ENCODE measurements at places on chromosomes 1 and 21.
A peak's percentile ranks its signal among the peaks of the same experiment; 100 is the strongest.

DNA sequence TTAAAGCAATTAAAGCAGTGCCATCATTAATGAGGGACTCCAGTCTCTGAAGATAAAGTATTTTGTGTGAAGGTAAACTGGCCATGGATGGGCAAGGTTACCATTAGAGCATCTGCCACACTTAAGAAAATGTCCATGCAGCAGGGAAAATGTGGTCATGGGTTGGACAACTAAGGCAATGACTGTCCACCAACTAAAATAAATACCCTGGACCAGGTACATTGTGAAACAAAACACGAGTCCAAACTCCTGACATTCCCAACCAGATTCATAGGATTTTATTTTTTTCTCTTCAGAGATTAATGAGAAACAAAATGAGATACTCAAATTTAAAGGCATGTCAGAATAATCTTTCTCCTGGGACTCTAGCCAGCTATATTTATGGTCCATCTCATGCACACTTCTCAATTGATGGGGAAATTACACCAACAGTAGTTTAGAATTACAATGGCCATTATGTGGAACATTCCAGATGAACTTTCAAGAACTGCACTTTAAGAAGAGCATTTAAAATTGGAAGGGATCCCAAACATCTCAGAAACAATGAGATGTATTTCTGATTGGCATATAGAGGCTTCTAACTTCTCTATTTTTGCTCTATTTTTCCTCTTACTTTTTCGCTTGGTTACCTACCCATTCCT lies 8.1 kb downstream of the GBP7 start:
- no peak for DNase-seq

- DNase-seq, result no peak
Measured at GRCh38 chr1:197995408-197996258, 78.5 kb downstream of the LHX9 start.

- DNase-seq, result no peak
Measured at GRCh38 chr1:169044296-169044695, 62.2 kb upstream of the ATP1B1 start.

GRCh38 chr1:203491664-203492063 lies 2.3 kb upstream of the OPTC start:
- no peak for DNase-seq

- DNase-seq, result no peak
Measured at GRCh38 chr1:51986718-51987117, 3.8 kb downstream of the RAB3B start.

DNA sequence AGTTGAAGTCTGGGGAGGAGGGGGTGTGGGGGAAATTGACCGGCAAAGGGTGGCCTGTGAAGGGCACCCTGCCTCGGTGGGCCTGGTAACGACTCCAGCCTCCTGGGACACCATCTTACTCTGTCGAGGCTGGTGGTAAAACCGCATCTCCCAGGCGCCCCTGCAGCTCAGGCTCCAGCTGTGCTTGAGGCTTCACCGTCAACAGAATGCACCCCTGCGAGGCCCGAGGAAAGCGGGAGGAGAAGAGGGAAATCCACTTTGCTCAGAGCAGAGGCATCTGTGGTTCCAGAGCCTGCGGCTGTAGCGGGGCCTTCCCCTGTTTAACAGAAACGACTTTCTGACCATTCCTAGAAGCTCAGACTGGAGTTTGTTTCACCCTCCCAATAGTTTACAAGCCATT lies 165.6 kb downstream of the NPHP4 start:
- DNase-seq, result no peak

DNA sequence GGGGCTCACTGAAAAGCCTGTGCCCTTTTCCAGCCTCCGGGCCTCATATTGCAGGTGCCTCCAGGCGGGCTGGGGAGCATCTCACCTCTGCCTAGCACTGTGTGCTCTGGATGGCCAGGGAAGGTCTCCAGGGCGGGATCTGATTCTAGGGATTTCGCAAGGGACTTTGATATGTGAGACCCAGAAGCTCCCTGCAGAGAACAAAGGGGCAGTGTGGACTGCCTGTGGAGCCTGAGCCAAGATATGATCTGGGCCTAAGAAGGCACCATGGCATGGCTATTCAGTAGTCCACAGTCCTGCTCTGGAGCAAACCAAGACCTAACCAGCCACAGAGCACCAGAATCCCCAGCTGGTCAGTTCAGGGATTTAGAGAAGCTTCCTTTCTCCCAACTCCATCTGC lies 157.2 kb downstream of the ST6GALNAC5 start:
- no peak for DNase-seq

- no peak for DNase-seq
Measured at GRCh38 chr1:40684669-40685068, 6.8 kb upstream of the NFYC start.

DNA sequence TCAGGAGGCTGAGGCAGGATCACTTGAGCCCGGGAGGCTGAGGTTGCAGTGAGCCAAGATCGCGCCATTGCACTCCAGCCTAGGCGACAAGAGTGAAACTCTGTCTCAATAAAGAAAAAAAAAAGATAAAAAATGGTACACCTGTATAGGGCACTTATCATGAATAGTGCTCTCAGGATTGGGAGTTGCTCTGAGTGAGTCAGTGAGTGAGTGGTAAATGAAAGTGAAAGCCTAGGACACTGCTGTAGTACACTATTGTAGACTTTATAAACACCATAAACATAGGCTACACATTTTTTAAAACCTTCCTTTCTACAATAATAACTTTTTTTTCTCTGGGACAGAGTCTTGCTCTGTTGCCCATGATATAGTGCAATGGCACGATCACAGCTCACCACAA lies 16.8 kb downstream of the PHTF1 start:
- peak; percentile 33 for DNase-seq

- DNase-seq, result no peak
Measured at GRCh38 chr1:196376630-196377328, 231.5 kb downstream of the KCNT2 start.

GRCh38 chr1:152043870-152044269 lies 7.1 kb upstream of the S100A11 start:
- no peak for DNase-seq

DNA sequence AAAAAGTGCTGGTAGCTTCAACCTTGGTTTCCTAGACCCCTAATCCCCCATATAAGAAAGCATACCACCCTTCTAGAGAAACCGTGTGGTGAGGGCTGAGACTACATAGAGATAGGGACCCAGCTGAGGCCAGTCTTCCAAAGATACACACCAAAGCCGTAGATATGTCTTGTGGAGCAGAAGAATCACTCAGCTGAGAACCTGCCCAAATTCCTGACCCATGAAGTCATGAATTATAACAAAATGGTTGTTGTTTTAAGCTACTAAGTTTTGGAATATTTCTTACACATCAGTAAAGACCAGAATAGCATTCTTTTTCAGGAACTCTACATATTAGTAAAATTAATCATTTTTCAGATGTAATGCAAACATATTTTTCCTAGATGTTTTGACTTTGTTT lies 3.3 kb upstream of the SNRPE start:
- peak; percentile 54 for DNase-seq

DNA sequence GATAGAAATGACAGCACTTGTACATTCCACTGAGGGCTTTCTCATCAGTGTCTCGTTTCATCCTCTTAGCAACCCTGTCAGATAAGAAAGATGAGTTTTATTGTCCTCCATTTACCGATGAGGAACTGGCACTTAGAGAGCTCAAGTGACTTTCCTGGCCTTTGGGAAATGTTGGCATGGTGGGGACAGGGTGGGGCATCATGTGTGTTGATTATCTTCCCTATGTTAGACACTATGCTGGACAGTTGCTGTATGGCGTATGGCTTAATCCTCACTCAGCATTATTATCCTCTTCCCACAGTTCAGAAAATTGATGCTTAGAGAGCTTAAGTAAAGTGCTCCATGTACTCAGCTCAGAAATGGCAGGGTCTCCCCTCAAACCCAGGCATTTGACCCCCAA lies 163.2 kb downstream of the CAMTA1 start:
- DNase-seq, result no peak

GRCh38 chr1:214640431-214641213 lies 37.6 kb downstream of the CENPF start:
- no peak for DNase-seq
